Occipital lobe (tissue), 3 donors: ENCODE measurements at places on chromosomes 6 and 20.
A peak's percentile ranks its signal among the peaks of the same experiment; 100 is the strongest.

DNA sequence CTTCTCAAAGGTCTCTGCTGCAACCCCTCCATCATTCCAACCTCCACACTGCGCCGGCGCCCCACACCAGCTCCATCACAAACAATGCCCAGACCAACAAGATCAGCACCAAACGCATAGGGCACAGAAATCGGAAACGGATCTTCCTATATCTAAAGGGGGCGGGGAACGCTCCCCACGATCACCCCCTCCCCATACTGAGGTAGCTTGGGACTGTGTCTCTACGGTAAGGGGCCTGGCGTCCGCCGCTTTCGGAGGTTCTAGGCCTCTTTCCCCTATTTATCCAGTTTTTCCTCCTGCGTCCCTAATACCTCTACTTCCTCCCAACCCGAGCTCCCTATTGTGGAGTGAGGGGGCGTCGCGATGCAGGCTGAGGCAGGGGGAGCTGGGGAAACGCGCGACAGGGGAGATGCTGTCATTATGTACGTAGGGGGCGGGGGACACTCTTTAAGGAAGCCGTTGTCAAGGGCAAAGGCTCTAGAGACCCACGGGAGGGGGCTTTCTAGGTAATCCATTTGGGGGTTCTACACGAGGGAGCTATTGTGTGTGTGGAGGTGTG, 909 bp downstream of the DNAAF9 start:
- DNase-seq, result peak; percentile 58

GRCh38 chr20:59829054-59829785, 104.2 kb downstream of the SYCP2 start:
- peak; percentile 61 for DNase-seq

GRCh38 chr6:98782772-98783171, 51.6 kb upstream of the POU3F2 start:
- no peak for DNase-seq

DNA sequence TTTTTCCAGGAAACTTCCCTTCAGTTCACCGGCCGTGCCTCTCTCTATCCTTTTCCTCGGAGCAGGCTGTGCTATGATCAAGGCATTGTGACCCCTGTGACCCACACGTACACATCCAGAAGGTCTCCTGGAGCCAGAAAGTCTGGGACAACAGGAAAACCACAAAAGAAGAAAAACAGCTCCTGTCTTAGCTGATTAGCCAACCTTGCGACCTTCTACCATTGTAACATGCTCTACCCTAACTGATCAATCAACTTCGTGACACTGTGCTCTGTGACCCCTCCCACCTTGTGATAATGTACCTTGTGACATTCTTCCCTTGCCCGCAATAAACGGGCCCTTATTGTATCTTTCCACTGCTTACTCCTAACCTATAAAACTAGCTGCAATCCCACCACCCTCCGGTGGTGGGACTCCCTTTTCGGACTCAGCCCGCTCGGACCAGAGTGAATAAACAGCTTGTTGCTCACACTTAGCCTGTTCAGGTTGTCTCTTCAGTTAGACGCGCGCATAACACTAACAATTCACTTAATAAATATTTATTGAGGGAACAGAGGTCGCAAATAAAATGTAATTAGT, 24.2 kb downstream of the ZNF311 start:
- peak; percentile 6 for DNase-seq

- DNase-seq, result no peak
Observed at GRCh38 chr20:61556673-61557072, 304.6 kb downstream of the CDH4 start.

GRCh38 chr20:53055367-53056067, 83.4 kb downstream of the TSHZ2 start:
- DNase-seq, result no peak
